ENCODE measurements at places on chromosomes 2 and 18.

GRCh38 chr2:186853951-186854350 is 5.0 kb upstream of the ZSWIM2 start:
- no peak for DNase-seq

DNA sequence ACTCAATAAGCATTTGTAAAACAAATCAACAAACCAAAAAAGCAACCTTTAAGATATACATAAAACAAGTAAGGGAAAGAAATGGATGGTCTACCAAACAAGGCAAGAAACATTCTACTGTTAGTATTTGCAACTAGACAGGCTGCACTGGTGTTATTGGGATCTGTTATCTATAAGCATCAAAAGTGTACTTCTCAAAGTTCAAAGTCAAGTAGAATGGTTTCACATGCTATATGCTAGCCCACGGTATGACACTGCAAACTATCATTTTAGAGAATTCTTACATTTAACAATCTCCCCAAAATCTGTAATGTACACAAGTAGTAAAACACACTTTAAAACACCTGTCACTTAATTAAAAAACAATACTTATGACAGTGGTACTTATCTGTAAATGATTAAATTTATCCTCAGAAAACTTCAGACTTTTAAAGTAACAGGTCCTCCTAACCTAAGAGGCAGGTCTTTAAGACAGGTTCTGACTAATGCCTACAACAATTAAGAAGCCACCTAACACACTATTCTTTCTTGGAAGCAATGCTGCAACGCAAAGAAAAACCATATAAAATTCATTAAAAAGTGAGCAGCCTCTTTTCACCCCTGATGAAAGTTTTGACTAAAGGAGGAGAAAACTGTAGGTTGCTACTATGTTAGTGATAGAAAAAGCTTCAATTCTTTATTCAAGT is 34.8 kb downstream of the SMAD2 start:
- no peak for DNase-seq

DNA sequence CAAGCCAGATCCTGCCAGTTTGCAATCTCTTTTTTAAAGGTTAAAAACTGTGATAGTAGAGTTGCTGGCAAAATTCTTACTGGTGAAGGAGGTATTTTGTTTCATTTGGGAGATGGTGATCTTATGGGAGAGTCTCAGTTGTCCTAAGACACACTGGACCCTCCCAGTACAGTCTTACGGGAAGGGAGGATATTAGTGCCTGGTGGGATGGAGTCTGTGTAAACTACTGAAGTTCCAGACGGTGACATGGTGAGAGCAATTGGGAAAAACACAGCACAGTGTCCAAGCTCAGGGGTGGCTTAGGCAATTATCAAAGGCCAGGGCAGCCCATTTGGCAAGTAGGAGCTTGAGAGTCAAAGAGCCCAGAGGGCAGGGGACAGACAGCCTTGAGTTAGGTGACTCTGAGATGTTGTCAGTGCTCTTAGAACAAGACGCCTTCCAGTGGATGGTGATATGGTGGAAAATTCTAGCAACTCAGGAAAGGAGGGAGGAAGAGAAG is 143.7 kb upstream of the CCDC68 start:
- no peak for DNase-seq

- no peak for DNase-seq
These were observed 41.7 kb downstream of the KIAA2012 start for GRCh38 chr2:202114795-202115194.

DNA sequence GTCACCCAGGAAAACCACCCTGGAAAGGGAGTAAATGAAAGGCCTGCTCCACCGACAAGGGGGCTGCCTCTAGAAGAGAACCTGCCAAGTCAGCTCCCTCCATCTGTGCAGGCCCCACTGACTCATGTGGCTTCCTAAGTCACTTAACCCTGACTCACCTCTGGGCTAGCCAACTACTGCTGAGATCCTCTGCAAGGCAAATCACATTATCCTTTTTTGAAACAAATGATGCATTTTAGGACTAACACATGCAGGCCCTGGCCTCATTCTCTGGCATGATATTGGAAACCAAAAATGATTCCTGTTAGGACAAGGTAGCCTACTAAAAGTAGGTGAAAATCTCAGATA is 474.6 kb downstream of the EPHA4 start:
- peak; percentile 34 for DNase-seq

- no peak for DNase-seq
These were observed 43.7 kb upstream of the RMDN2 start for GRCh38 chr2:37881397-37881796.

- no peak for DNase-seq
These were observed 1108.1 kb upstream of the LRRTM1 start for GRCh38 chr2:81412681-81413080.

DNA sequence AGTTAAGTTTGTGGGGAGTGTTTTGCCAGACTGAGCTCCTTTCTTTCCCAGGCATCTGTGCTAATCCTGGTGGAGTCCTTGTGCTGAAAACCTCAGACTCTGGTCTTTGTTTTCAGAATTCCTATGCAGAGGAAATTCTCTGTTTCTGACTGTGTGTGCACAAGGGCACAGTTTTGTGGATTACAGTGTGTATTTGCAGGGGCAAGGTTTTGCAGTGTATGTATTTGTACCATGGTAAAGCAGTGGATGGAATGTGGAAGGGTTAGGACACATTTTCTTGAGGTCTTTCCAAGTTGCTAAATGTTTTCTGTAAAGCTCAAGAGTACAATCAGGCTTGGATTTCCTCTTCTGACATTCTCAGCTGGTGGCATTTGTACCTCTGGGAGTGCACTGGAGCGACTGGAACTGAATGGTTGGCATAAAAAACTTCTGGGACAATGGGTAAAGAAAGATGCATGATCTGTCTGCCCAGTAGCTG is 139.5 kb upstream of the RND3 start:
- no peak for DNase-seq

DNA sequence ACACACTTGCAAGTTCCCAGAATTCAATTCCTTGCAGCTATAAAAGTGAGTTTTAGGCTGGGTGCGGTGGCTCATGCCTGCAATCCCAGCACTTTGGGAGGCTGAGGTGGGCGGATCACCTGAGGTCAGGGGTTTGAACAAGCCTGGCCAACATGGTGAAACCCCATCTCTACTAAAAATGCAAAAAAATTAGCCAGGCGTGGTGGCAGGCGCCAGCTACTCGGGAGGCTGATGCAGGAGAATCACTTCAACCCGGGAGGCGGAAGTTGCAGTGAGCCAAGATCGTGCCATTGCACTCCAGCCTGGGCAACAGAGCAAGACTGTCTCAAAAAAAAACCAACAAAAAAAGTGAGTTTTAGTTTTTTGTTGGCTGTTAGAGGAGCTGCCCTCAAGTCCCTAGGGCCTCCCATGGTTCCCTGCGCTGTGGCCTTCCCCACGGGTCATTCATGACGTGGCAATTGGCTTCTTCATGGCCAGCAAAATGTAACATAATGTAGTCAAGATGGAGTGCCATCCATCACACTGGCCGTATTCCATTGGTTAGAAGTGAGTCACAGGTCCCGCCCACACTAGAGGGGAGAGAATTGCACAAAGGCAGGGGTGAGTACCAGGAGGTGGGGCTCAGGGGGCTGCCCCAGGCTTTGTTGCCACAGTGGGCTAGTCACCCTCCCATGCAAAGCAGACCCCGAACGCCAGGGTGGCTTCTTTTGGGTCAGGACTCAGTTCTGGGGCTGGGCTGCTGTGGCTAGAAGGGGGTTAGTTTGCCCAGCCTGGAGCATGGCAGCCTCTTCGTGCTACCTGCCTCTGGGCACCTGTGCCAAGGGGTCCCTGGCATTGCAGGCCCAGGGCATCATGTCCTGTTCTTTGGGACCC is 37.7 kb upstream of the INHBB start:
- no peak for DNase-seq

DNA sequence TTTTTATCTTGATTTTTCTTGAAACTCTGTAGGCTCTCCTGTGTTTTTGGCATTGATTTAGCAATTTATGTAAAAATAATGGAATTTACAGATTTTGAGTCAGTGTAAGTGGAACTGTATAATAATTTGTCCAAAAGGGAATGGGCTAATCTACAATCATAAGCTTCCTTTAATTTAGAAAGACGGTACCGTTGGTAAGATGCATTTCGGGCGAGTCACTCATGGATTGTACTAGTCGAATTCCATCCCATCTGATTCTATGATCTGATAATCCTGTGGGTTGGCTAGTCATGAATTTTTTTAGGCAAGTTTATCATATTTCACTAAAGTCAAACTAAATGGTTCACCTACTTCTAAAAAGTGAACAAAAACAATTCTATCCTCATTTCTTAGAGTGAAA is 133.4 kb downstream of the ZNF407 start:
- peak; percentile 35 for DNase-seq

- DNase-seq = no peak
These were observed 57.8 kb downstream of the AFTPH start for GRCh38 chr2:64581777-64582539.

DNA sequence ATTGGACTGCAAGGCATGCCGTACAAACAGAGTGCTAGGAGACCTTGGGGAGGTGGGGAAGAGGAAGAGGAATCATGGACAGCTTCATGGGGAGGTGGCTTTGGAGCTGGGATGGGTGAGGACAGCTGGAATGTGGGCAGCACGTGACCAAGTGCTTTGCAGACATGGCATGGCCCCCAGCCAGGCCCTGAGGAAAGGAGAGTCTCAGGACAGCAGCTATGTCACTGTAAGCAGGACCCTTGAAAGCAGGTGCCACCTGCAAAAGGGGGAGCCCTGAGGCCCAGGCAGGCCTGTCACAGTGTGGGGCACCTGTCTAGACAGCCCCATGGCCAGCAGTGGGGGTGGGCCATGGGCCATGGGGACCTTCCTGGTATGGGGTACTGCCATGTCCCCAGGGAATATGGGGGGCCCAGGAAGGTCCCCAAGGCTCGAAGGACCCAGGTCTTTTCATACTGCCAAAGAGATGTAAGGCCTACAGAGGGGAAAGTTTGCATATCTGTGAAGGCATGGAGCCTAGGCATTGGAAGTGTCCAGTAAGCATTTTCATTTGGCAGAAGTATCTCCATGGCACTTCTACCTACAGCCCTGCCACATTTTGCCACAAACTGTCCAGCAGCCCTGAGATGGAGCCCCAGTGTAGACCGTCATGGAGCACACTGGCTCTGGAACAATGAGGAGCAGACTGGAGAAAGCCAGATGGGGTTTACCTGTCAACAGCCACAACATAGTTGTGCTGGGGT is 9.9 kb downstream of the PAX8 start:
- no peak for DNase-seq

DNA sequence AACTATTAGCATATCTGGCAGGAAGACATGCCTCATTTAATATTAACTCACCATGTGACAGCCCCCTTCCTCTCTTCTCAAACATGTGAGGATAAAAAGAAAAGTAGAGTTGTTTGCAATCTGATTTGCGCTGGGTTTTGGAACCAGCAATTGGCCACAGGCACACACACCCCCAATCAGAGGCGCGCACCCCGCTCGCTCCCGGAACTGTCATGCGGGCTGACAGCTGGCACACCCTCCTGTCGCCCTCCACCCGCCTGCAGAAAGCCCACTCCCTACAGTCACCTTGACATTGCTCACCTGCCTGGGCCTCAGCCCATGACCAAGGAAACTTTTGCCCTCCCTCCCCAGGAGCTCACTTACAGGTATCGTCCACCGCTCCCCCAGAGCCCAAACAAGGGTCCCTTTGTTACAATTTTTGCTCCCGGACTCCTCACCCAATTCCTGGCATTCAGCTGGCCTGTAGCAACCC is 1.1 kb downstream of the COBLL1 start:
- no peak for DNase-seq

DNA sequence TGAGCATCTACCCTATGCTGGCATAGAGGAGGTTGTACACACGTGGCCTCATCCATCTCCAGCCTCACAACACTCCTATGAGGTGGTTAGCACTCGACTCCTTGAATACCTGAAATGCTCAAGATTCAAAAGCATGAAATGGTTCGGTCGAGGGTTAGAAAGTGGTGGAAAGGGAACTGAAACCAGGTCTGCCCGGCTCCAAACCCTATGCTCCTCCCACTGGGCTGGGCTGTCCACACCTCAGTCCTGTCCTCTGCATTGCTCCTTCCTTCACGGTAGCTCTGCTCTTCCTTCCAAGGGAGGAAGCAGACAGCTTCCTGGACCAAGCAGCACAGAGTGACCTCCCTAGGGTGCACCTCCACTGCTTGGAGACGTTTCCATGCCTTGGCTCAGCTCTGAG is 565.2 kb upstream of the ID2 start:
- DNase-seq = no peak

GRCh38 chr2:46769809-46770208 is 145.8 kb downstream of the MCFD2 start:
- DNase-seq = no peak

DNA sequence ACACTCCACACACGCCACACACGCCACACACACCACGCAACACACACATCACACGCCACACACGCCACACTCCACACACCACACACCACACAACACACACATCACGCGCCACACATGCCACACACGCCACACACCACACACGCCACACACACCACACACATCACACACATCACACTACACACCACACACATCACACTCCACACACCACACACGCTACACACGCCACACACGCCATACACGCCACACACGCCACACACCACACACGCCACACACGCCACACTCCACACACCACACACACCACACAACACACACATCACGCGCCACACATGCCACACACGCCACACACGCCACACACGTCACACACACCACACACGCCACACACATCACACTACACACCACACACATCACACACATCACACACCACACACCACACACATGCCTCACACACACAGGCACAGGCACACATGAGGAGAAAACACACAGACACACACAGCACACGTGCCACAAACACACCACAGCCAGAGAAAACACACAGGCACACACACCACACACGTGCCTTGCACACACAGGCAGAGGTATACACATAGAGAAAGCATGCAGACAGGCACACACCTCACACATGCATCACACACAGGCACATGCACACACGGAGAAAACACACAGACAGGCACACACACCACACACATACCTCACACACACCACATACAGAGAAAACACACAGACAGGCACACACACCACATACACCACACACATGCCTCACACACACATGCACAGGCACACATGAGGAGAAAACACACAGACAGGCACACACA is 241.5 kb upstream of the MYT1L start:
- no peak for DNase-seq

DNA sequence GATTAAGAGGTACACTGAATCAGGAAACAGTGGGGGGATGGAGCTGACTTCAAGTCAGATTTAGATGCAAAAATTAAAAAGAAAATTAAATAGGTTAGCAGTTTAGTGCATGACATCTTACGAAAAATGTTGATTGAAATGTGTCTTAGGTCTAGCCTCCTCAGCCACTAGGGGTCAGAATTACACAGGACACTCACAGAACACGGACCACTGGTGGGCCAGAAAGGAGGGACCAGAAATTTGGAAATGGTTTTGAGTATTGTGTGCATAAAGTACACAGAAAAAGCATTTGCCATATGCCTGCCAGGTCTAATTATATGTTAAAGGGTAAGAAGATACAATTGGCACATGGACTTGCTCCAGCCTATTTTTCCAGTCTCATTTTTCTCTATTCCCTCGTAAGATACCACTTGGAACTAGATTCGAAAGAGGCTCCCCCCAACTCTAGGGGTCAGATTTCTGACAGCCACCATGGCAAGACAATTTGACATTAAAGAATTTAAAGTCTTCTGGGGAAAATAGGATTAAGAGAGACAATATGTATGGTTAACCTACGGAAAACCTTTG is 550.2 kb upstream of the SETBP1 start:
- no peak for DNase-seq
